Fibroblast of skin of left biceps (primary cell): ENCODE measurements at places on chromosomes 3 and 15.

- DNase-seq: no peak
Measured at GRCh38 chr15:71125831-71126450, 10.7 kb downstream of the THSD4 start.

- DNase-seq: peak; percentile 33
Measured at GRCh38 chr15:88661041-88661700, 22.4 kb downstream of the ISG20 start.

- DNase-seq: no peak
Measured at GRCh38 chr3:16670191-16670590, 65.0 kb upstream of the DAZL start.

DNA sequence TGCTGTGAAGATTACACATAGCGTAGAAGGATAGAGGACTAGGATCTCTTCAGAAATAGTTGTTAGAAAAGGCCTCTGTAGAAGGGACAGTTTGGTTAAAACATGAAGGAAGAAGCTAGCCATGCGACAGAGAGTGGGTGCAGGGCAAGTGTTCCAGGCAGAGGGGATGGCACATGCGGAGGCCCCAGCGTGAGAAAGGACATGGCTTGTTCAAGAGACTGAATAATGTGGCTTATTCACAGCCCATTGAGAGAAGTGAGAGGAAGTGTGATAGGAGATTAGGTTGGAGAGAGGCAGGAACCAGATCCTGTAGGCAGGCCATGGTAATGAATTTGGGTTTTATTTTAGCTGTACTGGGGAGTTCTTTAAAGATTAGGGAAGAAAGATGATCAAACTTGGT lies 56.4 kb downstream of the NEO1 start:
- no peak for DNase-seq

DNA sequence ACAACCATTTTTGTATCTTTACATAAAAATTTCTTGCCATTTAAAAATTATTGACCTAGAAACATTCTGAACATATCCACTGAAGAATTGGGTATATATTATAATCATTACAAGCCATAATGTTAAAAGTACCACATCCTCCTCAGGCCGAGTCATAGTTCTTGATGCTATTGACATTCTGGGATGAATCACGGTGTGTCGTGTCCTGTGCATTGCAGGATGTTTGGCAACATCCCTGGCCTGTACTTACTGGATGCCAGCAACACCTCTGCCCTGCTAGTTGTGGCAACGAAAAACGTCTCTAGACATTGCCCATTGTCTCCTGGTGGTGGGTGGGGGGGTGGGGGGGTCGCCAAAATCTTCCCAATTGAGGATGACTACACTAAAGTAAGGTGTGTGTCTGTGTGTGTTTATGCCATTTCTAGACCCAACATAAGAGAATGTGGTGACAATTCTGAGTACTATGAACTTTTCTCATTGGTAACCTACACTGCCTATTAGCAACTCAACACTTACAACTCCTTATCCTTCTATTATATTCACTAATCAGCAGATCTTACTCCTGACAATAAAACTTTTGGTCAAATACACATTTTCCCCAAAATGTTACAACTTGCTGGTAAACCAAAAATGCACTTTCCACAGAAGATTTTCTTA lies 471.6 kb downstream of the FOXP1 start:
- peak; percentile 47 for DNase-seq

DNA sequence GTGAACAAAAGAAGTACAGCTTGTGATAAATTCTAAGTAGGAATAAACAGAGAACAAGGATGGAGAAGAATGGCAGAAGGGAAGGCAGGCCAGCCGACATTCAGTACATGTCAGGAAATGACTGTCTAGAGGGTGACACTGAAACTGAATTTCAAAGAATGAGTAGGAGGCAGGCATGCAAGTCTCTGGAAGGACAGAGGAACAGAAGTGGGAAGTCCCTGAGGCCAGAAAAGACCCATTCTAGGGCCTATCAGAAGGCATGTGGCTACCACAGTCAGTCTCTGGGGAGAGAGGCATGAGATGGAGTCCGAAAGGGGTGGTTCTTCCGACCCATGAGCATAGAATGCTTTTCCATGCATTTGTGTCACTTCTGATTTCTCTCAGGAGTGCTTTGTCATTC lies 243.5 kb upstream of the UBE2E2 start:
- DNase-seq: no peak

GRCh38 chr3:36496684-36497633 lies 116.7 kb downstream of the STAC start:
- peak; percentile 72 for DNase-seq
